ENCODE measurements at places on chromosomes 7 and 10.

GRCh38 chr10:24009736-24010135, 199.2 kb upstream of the KIAA1217 start:
- no peak for DNase-seq

DNA sequence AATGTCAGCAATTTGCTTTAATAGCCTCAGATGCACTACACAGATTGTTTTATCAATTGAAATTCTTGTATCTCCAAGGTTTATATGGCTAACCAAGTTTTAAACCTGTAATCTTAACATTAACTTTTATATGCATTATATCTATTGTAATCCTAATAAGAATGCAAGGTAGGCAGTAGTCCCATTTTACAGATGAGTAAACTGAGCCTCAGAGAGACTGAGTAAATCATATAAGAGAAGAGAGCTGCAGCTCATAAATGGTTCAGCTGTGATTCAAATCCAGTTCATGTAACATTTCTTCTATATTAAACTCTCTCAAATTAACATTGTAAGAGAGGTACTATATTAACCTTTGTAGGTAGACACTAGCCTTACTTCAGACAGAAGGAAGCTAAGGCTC, 44.0 kb downstream of the MALSU1 start:
- DNase-seq, result no peak

GRCh38 chr10:97053276-97053675, 132.5 kb downstream of the SLIT1 start:
- no peak for DNase-seq

- no peak for DNase-seq
Observed at GRCh38 chr10:114077347-114077746, 33.7 kb downstream of the ADRB1 start.

DNA sequence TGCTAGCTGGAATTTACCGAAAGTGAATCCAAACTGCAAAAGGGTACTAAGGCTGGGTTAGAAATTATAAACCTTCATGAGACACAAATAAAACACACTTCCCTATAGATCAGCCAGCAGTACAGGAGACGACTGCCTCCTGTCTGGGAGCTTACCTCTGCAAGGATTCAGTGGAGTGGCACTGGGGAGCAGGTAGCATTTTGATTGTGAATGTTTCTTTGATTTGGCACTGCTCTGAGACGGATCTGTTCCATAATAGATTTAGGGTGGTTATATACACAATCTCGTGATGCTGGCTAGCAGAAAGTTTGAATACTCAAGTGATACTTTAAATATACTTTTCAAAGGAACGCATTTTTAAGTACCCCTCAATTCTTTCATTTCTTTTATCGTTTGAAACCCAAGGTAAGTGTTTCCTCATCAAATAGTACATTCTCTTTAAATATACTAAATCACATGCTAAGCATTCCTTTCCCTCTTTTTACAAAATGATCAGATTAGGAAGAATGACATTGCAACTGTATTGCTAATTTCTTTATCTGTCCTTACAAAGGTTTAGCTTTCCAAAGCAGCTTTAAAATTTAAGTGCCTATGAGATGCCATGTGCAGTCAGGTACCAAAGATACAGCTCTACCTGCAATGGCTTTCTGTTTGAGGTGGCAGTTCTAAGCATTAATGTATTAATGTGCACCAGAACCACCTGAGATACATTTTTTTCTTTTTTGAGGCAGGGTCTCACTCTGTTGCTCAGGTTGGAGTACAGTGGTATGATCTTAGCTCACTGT, 20.6 kb upstream of the CHCHD3 start:
- DNase-seq, result no peak
